ENCODE measurements at places on chromosomes 6 and 20.

DNA sequence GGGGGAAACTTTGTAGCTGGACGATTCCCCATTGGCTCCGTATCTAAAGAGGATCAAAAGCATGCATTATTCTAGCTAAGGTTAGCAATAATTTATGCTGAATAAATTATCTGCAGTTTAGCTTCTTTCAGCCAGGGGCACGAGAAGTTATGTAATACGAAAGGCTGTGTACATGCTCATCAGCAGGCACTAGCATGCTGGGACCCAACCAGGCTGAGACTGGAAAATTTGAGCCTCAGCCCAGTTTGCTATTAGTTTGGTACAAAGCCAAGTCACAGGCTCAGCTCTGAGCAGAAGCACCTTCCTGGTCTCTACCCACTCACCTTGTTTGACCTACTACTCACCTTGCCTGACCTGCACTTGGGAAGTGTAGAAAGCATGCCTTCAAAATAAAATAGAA is 328.1 kb upstream of the ARID1B start:
- DNase-seq: no peak

DNA sequence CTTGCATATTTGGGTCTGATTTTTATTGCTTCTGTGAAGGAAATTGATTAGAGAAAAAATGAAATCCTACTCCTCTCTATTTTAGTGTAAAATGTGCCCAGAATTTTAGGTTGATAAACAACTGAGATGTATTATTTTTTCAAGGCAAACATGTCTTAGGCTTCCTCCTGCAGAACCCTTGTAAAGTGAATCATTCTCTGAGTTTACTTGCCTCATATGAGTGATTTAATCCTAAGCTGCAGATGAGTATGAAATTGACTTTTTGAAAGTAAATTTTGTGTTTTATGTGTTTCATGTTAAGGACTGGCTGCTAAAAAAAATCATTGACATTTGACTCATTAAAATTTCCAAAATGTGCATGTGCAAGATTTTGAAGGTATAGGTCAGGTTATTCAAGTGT is 138.5 kb upstream of the PHACTR1 start:
- DNase-seq: no peak

GRCh38 chr6:86331919-86332318 is 605.4 kb upstream of the HTR1E start:
- DNase-seq: no peak

DNA sequence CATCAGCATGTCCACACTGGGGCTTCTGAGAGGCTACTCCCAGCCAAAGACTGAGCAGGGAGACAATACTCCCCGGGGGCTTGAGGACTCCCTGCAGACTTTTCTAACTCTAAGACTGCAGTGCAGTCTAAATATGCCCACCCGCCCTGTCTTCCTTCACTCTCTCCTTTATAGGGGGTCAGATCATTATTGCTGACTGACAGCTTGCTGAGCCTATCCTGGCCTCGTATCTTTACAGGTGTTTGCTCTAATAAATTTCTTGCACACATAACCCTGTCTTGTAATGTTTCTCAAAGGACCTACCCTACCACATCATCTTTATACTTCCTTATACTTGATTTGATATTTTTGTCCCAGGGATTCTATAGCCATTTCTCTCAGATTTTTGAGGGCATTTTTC is 39.4 kb upstream of the MOCS1 start:
- DNase-seq: no peak

DNA sequence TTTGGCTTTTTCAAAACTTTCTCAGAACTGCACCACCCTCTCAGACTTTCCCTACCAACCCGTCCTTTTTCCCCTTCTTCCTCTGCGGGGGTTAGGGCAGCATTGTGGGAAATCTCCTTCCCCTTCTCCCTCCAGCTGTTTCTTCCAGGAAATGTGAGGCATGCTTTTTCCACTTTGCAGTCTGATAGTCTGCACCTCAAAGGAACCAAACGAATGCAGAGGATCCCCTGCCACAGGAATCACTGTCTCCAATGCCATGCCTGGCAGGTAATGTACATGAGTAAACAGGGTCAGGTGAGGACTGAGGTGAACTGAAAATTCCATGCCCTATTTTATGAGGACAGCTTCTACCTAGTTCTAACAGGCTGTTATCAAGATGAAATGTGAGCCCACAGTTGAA is 218.4 kb downstream of the BCAS1 start:
- no peak for DNase-seq

DNA sequence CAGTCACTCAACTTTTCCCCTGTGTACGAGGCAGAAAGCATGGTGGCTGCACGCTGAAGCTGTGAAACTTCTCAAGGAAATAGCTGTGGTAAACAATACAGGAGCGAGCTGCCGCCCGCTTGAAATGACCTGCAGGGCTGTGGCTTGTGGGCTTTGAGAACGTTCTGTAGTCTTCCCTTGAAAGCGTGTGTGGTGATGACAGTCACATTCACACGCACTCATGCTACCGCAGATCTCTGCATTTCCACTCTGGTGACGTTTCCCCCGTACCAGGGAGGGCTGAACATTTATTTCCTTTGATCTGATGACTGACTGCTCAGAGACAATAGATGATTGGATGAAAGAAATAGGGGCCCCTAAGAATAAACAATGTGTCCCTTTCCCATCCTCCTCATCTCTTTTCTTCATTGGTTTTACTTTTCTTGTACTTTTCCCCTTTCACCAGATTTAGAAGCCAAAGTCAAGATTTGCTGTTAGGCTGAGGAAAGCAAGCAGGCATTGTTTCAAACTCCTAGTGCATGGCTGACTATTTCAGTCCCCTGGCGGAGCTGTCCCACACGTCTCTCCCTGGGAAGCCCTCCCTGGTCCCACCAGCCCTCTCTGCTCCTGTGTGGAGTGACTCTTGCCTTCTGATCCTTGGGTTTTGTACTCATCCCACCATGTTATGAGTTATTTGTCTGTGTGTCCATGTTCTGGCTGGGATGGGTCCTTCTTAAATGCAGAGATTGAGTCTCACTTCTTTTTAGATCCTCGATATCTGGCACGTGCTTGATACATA is 3.9 kb downstream of the SYTL3 start:
- no peak for DNase-seq

DNA sequence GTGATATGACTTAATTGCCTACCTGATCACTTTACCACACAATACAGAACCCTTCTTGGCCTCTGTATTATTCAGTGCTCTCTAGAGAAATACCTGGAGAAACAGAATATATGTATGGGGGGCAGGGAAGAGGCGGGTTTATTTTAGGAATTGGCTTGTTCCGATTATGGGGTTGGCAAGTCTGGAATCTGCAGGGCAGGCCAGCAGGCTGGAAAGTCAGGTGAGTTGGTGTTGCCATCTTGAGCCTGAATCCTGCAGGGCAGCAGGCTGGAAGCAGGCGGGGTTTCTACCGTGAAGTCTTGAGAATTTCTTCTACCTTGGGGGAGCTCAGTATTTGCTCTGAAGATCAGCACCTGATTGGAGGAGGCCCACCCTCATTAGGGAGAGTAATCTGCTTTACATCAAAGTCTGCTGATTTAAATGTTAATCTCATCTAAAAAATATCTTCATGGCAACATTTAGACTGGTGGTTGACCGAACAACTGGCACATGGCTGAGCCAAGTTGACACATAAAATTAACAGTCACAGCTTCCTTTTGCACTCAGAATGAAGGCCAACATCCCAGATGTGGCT is 193.9 kb downstream of the ZDHHC14 start:
- no peak for DNase-seq

- DNase-seq: no peak
These were observed 3.7 kb downstream of the SAYSD1 start for GRCh38 chr6:39111280-39111679.

All from sciatic nerve (tissue), 2 donors.